Cortex of kidney (tissue), 1 donor: ENCODE measurements at places on chromosomes 6 and 20.

- no peak for DNase-seq
Observed at GRCh38 chr20:17437251-17437650, 93.9 kb downstream of the BFSP1 start.

DNA sequence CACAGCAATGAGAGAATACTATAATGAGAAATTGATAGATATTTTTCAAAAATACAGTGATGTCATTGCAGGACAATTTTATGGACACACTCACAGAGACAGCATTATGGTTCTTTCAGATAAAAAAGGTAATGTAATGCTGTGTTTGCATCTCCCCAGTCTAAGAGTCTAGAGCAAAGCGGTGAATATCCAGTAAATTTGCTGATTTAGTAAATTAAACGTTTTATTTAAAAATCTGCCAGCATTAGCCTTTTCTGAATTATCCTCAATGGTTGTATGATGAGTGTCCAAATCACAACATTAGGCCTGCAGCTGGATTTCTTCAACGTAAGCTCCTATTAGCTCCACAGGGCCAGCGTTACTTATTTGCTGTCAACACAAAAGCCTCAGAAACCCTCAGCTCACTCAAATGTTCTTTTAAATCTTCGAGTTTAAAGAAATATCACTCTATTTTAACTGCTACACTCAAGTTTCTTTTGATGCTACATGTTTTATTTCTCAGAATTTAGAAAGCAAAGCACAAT is 16.0 kb downstream of the SMPDL3A start:
- no peak for DNase-seq

DNA sequence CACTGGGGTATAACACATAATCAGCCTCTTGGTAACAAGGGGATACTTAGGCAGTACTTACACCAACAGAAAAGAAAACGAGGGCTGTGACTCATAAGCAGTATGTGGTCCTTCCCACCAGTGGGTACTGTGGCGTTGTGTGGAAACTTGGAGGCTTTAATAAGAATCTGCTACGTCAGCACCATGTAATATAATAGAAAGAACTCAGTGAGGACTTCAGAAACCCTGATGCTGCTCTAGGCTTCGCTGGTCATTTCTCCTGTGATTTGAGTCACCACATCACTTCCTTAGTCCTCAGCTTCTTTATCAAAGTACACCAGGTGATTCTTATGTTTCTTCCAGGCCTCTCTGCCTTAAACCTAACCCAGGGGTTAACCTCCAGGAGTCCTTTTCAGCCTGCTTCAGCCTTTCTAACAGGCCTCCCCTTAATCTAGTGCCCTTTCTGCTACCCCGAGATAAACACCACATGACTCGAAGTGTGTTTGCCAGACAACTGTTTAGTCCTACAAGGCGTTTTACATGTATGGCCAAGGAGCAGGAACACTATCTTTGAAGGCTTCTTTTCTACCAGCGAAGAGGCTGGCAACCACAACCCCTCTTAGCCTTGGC is 68.5 kb downstream of the FYN start:
- no peak for DNase-seq

- no peak for DNase-seq
Observed at GRCh38 chr6:28824793-28825731, 98.7 kb downstream of the TRIM27 start.

DNA sequence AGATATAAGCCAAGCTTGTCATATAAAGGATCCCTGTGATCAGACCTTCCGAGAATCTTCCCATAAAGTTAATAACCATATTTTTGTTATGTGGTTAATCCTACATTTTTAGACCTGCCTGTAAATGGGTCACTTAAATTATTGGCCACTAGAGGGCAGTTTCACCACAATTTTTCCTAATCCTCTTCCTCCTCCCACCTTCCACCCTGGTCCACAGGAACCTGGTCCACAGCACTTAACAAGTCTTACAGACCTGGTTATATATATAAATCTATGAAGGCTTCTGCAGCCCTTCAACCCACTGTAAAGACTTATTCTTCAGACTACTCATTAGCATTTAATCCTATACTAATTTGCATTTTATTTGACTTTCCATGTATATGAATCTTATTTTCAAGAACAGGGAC is 28.3 kb downstream of the MRS2 start:
- DNase-seq: no peak
